Tongue (tissue), 3 donors: ENCODE measurements at places on chromosomes 12 and 14. TPM values are rescaled to one million over a fixed set of nuclear protein-coding genes. Genes with fewer than 3 reads are reported as not detected.

GRCh38 chr12:98856897-98857540 lies 211.9 kb downstream of the APAF1 start:
- no peak for DNase-seq

- no peak for DNase-seq
Measured at GRCh38 chr12:59733200-59733599, 137.4 kb downstream of the SLC16A7 start.

GRCh38 chr14:71070169-71070568 lies 162.9 kb downstream of the PCNX1 start:
- DNase-seq, result no peak

- no peak for DNase-seq
Measured at GRCh38 chr12:97912943-97913342, 450.3 kb downstream of the RMST start.

DNA sequence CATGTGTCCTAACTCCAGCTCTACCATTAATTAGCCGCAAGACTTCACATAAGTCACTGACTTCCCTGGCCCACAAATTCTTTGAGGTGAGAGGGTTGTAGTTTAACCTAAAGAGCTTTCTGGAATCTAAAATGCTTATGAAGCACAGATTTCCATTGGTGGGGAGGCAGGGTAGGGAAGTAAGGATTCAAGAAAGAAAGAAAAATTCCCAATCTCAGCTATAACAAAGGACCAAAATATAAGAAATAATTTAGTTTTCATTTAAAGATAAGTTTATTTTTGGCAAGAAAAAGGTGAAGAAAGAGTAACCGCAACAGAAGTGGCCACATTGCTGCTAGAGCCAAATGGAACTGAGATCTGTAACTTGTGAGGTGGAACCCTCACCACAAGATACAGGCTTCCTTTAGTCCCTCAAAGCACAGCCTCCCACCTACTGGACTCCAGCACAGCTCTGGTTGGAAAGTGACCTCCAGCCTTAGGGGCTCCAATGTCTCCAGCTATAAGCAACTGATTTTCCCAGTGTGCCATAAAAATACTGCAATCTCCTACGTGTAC lies 23.6 kb downstream of the DAD1 start:
- no peak for DNase-seq

GRCh38 chr12:92290350-92290695 lies 144.7 kb upstream of the BTG1 start:
- no peak for DNase-seq

DNA sequence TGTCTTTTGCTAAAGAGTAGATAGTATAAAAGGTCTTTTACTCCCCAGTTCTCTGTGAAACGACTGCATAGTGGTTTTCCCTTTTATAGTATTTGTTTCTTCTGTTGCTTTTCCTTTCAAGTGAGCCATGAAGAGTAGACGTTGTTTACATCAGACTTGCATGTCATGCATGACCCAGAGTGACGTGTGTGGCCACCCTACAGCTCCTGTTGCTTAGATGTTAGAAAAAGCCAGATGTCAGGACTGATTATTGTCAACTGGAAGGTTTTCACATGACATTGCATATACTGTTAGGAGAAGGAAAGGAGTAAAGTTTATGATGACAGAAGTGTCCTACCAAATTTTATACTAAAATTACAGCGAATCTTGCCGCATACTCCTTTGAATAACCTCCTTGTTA lies 1.3 kb upstream of the RD3L start:
- DNase-seq, result no peak

DNA sequence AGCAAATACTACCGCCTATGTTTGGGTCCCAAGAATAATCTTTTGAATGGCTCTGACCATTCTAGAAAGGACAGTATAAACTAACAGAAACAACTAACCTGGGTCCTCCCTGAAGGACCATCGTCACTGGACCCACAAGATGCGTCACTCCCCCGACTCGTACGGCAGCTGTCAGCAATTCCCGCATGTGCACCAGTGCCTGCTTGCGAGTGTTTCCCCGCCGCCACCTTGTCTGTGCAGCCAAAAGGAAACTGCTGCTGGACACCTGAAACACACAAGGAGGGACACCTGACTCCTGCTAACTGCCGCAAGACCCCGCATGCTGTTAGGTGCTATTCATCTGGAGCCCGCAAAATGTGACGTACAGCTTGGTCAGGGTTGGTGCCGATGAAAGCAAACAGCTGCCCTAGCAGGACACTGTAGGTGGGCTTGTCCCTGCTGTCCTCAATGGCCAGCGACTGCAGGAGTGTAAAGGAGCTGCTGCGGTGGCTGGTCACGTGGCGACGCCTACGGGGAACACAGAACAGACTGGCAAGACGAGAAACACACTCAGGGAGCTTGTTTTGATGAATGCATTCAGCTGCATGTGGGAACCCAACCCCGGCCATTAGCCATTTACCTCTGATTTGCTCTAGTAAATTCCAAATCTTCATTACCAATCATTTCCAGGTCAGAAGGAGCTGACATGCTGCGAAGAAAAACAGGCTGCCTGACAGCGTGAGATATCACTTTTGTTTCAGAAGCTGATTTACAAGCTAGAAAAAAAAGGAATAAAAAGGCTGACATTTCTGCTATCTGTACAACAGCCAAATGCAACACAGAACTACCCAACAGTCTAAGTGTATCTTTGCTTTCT lies 118.1 kb downstream of the TRAFD1 start:
- DNase-seq, result no peak

GRCh38 chr12:96719660-96720362 lies 187.2 kb upstream of the NEDD1 start:
- DNase-seq, result peak; percentile 24

- DNase-seq, result no peak
Measured at GRCh38 chr12:42638697-42639096, 49.2 kb upstream of the PRICKLE1 start.

DNA sequence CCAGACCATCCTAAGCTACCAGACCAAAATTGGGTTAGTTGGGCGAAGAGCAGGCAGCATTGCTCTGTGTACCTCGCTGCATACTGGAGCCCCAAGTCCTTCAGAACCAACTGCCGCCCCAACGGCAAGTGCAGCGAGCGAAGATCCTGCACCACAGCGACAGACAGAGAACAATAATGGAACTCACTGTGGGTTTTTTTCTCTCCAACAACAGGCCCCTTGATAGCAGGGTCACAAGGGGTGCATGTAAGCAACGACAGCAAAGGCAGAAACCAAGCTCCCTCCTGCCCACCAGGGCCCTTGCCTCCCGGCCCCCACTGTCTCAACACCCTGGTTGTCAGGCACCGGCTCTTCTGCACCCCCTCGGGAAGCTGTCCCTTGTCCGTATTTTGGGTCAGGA lies 39.0 kb downstream of the RNF34 start:
- DNase-seq, result no peak

- DNase-seq, result no peak
Measured at GRCh38 chr12:31035967-31036665, 37.5 kb upstream of the DDX11 start.

- DNase-seq, result peak; percentile 89
Measured at GRCh38 chr14:62179367-62180018, 417.3 kb downstream of the SNAPC1 start.

GRCh38 chr14:105363847-105364708 lies 34.3 kb upstream of the TEX22 start:
- DNase-seq, result peak; percentile 58

GRCh38 chr12:67354322-67354721 lies 85.2 kb downstream of the CAND1 start:
- DNase-seq, result peak; percentile 51

DNA sequence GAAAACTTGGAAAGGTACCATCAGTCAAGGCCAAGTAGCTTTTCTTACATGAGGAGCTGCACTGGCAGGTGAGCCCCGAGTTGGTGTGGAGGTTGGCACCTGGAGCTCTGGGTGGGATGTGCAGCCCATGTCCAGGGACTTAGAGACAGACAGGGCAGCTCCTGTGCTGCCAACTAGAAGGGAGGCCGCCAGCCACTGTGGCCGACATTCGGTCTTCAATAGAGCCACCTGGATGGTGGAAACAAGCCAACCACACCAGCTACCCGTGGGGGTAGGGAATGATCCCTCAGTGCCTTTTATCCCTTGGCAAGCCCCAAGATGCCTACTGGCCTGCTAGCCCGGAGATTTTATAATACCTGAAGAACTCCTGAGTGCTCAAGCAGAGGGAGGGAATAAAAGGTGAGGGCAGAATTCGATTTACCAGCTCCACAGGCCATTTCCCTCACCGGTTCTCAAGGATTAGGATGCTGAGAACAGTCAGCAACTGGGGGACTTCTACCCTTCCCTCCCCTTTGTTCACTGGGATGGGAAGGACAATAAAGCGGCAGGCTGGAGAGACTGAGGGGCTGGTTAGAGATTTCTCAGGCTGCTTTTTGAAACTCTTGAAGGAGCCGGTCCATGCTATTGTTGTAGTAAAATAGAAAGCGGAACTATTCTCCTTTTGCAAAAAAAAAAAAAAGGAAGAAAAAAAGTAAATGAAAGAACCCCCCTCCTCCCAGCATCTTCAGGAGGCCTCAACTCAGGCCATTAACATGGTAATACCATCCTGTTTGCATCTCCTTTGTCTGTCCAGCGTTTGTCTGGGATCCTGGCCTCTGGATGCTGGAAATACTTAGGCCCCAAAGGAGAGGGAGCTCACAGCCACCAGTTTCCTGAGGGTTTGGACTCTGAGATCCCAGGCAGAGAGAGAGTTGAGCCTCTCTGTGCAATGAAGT lies 321.6 kb downstream of the ZFP36L1 start:
- no peak for DNase-seq

The KRT76 gene
- 0.31 TPM for total RNA-seq

The MYH6 gene
- total RNA-seq, result 3.3 TPM

The DTX1 gene
- 10.9 TPM for total RNA-seq

The IFNG-AS1 gene
- total RNA-seq, result 3.3 TPM

The HHIPL1 gene
- 3.1 TPM for total RNA-seq

The BICDL1 gene
- 4.0 TPM for total RNA-seq

The IL23A gene
- not detected for total RNA-seq
